ENCODE measurements at places on chromosomes 16 and 17.

DNA sequence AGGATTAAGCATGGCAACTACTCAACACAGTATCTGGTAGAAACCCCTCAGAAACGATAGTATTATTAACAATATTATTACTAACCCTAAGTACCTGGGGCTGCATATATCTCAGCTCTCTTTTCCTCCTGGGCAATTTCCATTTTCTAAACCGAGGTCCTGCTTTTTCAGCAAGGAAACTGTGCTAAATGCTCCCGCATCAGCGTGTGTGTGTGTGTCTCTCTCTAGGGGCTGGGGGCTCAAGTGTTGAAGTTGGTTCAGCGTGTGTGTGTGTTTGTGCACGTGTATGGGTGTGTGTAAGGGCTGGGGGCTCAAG lies 169.3 kb upstream of the MAF start:
- DNase-seq = no peak

GRCh38 chr17:43809121-43809520 lies 23.8 kb downstream of the MPP3 start:
- no peak for DNase-seq

- DNase-seq = no peak
These were observed 4.8 kb downstream of the SPHK1 start for GRCh38 chr17:76388966-76389888.

GRCh38 chr16:74627506-74628220 lies 20.7 kb upstream of the GLG1 start:
- DNase-seq = no peak

DNA sequence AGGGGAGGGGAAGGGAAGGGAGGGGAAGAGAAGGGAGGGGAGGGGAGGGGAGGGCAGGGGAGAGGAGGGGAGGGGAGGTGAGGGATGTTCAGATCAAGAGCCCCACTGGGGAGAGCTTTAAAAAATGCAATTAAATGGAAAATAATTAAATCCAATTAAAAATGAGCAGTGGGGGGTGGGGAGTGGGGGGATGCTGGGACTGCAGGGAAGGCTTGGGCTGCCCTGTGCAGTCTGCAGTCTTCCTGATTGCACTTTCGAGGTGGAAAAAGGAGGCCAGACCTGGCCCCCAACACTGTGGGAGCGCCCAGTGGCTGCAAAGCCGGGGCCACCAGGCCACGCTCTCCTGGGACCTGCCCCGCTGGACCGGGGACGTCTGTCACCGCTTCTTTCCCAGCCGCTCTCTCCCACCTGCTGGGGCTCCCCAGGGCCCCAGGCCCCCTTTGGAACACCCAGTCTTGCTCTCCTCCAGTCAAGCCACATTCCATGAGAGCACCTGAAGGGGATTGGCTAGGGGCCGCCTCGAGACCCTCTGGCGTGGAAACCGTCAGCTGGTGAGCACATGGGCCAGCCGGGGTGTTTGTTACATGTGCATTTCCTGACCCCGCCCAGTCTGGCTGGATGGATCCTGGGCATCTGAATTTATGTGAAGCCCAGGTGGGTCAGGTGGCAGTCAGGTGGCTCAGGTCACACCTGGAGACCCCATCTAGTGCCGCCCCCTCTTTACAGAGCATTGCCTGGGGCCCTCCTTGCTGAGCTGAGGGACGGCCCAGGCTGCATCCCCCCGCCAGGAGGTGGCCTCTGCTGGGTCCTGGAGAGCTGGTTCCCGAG lies 37.6 kb upstream of the CBFA2T3 start:
- no peak for DNase-seq

DNA sequence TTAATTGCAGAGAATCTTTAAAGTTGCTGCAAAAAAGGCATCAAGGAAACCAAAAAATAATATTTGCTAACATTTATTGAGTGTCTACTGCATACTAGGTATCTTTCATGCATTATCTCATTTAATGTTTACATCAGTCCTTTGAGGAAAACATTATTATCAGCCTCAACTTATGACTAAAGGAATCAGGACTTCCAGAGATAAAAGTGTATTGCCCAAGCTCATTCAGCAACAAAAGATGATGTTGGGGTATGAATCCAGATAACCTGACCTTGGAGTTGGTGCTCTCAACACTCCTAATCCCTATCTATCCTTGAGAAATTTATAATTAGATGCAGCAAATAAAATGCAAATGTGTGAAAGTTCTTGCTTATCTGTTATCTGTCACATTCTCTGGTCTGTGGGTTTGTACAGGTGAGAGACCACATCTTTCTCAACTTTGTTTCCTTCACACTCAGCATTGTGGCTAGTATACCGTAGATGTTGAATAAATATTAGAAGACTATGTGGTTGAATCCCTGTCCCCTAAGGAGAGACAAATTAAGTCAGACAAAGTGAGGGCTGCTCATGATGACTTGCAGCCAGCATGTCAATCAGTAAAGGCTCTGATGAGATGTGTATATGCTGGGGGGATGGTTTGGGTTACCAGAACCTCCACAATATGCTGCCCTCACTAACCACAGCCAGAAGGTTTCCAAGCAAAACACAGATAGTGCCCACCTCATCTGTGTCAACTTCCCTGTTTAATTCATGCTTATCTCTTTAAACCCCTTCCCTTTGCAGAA lies 82.6 kb downstream of the NOG start:
- DNase-seq = no peak

GRCh38 chr17:81267390-81268067 lies 27.6 kb downstream of the SLC38A10 start:
- no peak for DNase-seq

DNA sequence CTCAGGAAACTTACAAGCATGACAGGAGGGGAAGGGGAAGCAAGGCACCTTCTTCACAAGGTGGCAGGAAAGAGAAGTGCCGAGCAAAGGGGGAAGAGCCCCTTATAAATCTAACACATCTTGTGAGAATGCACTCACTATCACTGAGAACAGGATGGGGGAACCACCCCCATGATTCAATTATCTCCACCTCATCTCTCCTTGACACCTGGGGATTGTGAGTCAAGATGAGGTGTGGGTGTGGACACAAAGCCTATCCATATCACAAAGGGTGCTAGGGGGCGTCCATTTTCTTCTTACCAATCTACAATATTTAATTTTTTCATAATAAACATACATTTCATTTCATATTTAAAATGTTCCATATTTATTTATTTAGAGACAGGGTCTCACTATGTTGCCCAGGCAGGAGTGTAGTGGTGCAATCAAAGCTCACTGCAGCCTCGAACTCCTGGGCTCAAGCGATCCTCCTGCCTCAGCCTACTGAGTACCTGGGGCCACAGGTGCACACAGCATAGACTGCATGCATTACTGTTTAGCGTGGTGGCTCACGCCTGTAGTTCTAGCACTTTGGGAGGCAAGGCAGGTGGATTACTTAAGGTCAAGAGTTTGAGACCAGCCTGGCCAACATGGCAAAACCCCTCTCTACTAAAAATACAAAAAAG lies 26.5 kb upstream of the FAAP100 start:
- DNase-seq = no peak

Measured in osteocyte (in vitro differentiated cells).